ENCODE measurements at places on chromosomes 13 and 19.

DNA sequence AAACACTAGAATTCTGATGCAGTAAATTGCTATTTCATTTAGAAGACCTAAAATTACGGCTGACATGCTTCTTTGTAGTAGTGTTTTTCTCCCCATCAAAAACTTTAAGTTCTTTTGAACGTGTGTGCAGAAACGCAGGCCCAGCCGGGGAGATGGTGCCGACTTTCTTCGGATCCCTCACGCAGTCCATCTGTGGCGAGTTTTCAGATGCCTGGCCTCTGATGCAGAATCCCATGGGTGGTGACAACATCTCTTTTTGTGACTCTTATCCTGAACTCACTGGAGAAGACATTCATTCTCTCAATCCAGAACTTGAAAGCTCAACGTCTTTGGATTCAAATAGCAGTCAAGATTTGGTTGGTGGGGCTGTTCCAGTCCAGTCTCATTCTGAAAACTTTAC is 98.3 kb downstream of the TNFRSF19 start:
- DNase-seq = no peak

- DNase-seq = no peak
Observed at GRCh38 chr13:35743165-35743564, 266.7 kb upstream of the MAB21L1 start.

DNA sequence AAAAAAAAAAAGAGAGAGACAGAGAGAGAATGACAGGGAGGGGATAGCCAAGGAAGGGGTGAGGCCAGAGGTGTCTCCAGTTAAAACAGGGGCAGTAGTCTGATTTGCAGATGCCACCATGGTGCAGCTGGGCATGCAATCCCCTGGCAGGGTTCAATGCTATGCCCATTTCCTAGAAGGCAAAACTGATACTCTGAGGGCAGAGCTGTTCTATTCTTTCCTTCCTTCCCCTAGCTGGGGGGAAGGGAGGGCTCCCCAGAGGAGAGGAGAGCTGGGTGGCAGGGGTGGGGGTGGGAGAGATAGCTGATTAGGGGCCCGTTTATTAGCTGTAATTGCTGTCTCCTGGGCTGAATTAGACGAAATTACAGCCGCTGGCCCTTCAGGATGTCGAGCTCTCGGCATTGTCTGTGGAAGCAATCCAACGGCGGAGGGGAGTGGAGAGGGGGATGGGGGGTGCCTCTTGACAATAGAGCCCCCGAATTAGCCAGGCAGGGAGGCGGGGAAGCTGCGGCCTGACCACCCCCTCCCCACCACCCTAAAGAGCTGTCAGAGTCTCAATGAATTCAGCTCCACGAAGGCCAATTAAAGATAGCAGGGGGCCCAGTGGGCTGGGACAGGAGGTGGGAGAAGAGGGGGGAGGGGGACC is 14.4 kb upstream of the DPP9 start:
- no peak for DNase-seq

DNA sequence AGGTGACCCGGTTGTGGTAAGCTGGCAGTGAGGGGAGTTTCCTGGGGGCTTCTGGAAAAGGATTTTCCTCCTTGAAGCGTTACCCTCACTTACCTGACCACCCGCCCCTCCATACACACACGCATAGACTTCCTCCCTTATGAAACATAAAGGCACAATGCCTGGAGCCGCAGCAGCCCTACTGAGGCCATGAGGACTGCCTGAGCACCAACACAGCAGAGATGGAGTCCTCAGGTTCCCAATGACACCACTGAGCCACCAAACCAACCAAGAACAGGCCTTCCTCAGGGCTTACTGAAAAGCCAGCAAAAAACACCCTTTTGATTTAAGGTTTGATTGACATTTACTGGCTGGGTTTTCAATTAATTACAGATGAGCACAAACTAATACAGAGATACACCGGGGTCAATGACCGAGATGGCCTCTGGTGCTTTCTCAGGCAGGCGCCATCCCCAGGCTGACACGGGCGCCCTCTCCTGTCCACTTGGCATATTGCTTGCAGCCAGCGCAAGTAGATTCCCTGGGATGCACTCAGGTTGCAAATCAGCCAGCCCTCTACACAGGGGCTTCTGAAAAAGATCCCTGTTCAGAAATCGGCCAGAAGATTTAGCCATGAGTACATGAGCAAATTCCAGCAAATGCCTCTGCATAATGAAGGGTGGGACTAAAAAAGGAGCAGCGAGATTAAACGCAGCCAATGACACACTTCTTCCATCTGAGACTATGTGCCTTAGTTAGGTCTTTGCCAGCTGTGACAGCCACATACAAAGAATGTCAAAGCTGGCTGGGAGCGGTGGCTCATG is 14.8 kb downstream of the OPA3 start:
- DNase-seq = peak; percentile 52

DNA sequence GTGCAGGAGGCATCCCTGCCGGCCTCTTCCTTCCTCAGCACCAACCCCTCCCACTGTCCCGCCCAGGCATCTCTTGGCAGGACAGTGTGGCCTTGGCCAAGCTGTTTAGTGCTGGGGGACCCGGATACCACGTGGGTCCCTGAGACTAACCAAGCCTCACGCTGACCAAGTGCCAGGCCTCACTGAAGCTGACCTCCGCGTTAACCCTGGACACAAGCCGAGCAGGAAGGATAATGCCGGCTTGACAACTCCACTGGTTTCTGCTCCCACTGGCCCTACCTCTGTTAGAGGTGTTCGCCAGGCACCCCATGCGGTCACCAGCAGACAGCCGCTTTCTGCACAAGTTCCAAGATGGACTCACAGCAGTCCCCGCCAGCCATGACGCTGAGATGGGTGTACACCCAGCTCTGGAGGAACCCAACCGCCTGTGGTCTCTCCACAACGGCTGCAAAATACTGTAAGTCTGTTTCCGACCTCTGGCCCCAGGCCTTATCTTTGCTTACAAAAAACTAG is 12.4 kb downstream of the GRTP1 start:
- no peak for DNase-seq

DNA sequence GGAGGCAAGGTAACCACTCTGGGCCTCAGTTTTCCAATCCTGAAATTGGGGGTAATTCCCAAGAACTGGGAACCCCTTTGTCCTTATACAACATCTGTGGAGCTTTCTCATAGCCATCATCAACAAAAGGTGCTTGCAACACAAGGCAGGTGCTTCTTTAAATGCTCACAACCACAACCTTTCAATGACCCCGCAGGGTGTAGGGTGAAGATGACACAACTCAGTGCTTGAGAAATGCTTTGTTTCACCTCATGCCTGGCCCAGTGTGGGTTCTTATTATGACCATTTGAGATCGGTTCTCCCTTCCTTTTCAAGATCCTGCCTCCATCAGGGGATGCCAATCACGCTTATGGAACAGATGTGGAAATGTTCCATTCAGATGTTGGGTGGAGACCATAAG is 8.4 kb downstream of the WIZ start:
- DNase-seq = peak; percentile 35

DNA sequence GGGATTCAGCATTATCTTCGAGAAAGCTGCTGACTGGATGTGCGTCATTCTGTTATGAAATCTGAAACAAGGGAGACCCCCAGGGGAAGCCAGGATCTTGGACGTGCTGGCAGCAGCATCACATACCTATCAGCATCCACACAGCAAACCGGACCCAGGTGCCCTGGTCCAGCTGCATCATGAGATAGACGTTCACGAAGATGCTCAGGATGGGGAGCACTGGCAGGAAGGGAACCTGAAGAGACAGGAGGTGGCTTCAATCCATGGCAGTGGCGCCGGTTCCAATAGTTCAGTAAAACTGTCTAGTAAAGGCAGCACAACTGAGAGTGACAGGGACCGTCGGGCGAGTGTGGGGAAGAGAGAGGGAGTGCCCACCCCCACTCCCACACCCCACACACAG is 79.5 kb downstream of the SLC7A1 start:
- DNase-seq = no peak

- no peak for DNase-seq
Observed at GRCh38 chr19:51156710-51157109, 14.6 kb downstream of the SIGLEC7 start.

DNA sequence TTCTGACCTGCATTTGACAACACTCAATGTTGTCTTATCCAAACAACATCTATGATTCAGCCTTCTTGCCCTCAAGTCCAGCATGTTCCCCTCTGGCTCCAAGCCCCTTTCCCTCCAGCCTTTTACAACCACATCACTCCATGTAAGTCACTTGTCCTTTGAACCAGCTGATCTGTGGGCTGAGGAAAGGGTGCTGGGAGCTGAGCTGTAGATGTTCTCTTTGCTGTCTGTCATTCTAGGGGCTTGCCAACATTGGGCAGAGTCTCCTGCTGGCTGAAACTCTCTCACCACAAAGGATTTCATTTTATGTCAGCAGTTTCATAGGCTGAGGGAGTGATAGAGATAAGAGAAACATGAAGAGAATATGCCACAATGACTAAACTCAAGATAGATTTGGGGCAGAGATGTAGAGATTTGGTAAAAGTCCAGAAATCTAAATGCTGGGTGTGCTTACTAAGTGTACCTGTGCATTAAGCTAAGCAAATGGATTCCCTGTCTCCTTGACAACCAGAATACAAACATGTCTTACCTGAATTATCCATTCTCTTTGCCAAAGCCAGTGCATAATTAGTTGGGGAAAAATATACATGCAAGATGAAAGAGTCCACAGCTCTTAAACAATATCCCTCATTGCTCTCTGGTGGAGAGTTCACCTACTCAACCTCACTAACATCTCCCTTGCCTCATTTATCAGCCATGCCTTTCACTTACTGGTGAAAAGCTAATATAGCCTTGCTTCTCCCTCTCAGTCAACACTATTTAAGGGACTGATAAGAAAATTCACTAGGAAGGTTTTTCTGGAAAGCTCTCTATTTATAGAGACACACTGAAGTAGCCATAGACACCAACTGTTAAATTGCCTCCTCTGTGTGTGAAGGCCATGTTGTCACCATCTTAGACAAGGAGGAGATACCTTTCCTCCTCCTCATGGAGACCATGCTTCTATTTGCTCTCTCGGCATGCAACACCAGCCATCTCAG is 175.5 kb upstream of the SERP2 start:
- no peak for DNase-seq

DNA sequence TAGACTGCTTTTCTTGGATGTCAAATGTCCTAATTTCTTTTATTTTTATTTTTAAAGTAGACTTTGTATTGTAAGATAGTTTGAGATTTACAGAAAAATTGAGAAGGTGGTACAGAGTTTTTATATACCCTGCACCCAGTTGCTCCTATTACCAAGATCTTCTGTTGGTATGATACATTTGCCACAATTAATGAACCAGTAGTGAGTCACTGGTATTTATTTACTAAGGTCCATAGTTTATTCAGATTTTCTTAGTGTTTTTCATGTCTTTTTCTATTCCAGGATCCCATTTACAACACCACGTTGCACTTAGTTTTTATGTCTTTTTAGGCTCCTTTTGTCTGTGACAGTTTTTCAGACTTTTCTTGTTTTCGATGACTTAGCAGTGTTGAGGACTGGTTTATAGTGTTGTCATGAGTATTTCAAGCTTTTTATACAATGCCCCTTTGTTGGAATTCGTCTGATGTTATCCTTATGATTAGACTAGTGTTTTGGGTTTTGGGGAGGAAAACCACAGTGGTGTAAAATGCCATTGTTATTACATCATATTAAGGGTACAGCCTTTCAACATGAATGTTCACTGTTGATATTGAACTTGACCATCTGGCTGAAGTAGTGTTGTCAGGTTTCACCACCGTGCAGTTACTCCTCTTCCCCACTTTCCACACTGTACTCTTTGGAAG is 35.9 kb downstream of the COG3 start:
- peak; percentile 70 for DNase-seq

- DNase-seq = peak; percentile 51
Observed at GRCh38 chr13:114135731-114136171, 3.3 kb upstream of the RASA3 start.

DNA sequence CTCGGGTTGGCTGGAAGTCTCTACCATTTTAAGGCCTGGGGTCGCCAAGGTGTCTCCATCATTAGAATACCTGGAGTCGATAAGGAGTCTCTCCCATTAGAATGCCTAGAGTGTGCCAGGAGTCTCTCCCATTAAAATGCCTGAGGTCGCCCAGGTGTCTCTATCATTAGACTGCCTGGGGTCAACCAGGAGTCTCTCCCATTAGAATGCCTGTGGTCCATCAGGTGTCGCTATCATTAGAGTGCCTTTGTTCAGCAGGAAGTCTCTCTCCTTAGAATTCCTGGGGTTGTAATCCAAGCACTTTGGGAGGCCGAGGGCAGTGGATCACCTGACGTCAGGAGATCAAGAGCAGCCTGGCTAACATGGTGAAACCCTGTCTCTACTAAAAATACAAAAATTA is 1533.0 kb downstream of the UQCRFS1 start:
- no peak for DNase-seq

GRCh38 chr19:55588738-55589137 is 8.1 kb upstream of the ZNF579 start:
- no peak for DNase-seq

DNA sequence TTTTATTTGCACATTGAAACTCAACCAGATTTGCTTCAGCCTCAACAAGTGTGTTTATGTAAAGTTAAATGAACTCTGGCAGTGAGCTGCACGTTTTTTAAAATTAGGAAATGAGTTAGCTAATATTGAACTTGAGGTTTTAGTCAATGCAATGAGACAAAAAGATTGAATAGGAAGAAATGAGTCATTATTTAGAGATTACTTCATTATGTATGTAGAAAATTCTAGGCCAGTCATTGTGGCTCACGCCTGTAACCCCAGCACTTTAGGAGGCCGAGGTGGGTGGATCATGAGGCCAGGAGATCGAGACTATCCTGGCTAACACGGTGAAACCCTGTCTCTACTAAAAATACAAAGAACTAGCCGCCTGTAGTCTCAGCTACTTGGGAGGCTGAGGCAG is 22.8 kb upstream of the CD70 start:
- no peak for DNase-seq

- DNase-seq = no peak
Observed at GRCh38 chr13:91203430-91203829, 144.1 kb upstream of the MIR17HG start.

Data from NB4 (cell line).